ENCODE measurements at places on chromosomes 4 and X.

GRCh38 chr4:104870495-104871233, 276.0 kb upstream of the TET2 start:
- DNase-seq, result no peak

DNA sequence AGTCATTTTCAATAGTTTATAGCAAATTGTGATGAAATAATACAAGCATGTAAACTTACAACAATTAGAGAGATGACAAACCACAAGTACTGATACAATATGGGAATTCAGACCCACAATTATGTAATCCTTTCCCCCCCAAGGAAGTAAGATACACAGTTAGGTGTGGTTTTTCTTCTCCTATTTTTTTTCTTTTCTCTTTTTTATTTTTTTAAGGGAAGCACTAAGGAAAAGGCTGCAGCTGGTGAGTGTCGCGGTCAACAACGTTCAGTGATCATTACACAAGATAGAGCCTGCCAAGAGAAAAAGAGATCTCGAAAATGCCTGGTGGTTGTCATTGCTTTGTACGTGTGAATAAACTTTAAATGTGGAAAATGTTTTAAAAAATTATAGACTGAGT, 9.8 kb downstream of the NDNF start:
- DNase-seq, result no peak

GRCh38 chrX:155070975-155071693, at the start of the genes BRCC3, CMC4 and MTCP1:
TSS of gene BRCC3 (plus strand) at chrX:155071508. CDS start at chrX:155071528, 20 bp downstream.
TSS of gene CMC4 (minus strand) at chrX:155071136. CDS start at chrX:155064023, 7,113 bp downstream.
TSS of gene MTCP1 (minus strand) at chrX:155071136. CDS start at chrX:155066010, 5,126 bp downstream.
- DNase-seq, result peak; percentile 82

DNA sequence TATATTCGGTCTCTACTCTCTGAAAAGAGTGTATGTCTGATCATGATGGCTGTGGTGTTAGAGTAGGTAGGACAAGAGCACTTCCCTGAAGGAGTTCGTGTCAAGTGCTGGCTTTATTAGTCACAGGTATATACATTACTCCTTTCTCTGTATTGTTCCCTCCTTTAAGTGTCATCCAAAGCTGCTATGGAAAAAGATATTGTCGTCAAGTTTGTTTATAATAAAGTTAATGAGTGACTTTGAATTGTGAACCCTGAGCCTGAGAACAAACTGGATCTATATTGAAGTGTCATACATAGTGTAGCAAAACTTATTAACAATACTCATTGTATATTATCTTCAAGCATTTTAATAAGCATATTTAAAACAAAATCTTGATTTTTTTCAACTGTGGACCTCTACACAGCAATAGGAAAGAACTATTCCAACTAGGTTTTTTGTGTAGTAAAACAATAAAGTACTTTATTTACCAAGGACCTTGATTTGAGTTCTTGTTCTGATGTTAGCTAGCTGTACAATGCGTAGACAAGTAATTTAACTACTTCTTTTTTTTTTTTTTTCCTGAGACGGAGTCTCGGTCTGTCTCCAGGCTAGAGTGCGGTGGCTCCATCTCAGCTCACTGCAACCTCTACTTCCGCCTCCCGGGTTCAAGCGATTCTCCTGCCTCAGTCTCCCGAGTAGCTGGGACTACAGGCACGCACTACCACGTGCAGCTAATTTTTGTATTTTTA, 177.7 kb downstream of the RAPGEF2 start:
- no peak for DNase-seq
